ENCODE measurements at places on chromosomes 7 and 10. TPM values are rescaled to one million over a fixed set of nuclear protein-coding genes. Genes with fewer than 3 reads are reported as not detected.

The GNGT1 gene
- not detected for total RNA-seq

The EPO gene
- total RNA-seq: 1.3 TPM

The UBE2H gene
- 84.2 TPM for total RNA-seq

The RASSF4 gene
- total RNA-seq: 8.2 TPM

The MSS51 gene
- 1.6 TPM for total RNA-seq

The OR2A5 gene
- total RNA-seq: 0.28 TPM

The CCSER2 gene
- total RNA-seq: 6.5 TPM

The SSC4D gene
- 1.2 TPM for total RNA-seq

The CALCR gene
- total RNA-seq: 0.19 TPM

The GATA3 gene
- total RNA-seq: 0.09 TPM

The FFAR4 gene
- total RNA-seq: 0.14 TPM

DNA sequence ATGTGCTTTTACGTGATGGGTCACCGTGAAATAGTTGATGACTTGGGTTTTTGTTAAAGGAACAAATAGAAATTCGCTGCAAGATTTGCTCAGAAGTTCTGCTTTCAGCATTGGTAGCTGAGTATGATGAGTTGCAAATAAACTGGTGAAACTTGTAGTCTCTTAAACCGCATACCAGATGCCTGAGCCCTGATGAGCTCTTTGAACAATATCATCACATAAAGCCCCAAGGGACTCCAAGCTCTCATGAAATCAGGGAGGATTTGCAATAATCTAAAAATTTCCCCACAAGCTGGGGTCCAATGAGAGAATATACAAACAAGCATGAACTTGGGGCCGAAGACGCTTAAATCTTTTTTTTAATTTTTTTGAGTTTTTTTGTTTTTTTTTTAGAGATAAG, 312.4 kb downstream of the CALN1 start:
- DNase-seq: no peak

- peak; percentile 71 for DNase-seq
Measured at GRCh38 chr10:3785851-3786271, 852 bp upstream of the KLF6 start.

- DNase-seq: no peak
Measured at GRCh38 chr7:41207141-41207540, 495.7 kb downstream of the INHBA start.

- DNase-seq: no peak
Measured at GRCh38 chr10:88097092-88097516, 233.7 kb downstream of the PTEN start.

- no peak for DNase-seq
Measured at GRCh38 chr10:66752714-66753113, 173.1 kb upstream of the LRRTM3 start.

DNA sequence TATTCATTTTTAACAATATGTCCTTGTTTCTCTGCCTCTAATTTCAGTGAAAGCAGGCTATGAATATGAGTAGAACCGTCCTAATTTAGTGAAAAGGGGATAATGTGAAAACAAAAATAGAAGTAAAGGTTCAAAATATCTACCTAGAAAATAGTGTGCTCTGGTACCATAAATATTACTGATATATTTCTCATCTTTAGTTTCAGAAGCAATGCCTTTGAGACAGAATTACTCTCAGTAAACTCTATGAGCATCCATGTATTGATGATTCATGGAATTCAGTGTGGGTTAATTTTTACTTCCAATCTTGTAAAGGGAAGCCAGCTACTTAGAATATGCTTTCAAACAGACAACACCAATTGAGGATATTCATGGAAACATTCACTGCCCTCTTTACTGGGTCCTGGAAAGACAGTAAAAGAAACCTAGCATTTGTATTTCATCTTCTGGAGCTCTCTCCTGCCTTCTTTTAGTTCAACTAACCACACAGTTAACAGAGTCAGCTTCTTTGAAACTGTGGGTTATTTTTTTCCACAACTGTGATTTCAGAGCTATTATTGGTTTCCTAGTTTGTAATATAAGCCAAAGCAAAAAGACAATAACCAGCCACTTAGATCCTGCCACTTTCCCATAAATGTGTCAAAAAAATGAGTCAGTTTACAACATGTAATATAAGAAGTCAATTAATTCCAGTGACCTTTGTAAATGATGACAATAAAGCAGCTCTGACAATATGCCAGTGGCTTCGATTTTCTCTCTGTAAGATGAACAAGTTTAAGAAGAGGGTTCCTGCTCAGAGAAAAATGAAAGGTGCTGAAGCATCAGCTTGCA, 1.7 kb downstream of the LRRN3 start:
- no peak for DNase-seq

DNA sequence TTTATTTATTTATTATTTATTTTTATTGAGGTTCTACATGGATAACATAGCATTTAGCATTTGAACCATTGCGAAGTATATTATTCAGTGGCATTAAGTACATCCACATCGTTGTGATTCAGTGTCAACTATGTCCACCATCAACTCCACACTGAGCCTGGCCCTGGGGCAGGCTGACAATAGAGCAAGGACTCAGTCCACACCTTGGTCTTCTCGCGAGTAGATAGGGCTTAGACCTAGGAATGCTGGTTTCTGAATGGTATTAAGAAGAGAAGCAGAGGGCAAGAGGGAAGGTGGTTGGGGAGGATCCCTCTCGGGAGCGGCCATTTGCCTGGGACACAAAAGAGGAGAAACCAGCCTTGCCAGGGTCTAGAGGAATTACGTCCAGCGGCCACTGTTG, 599.2 kb upstream of the MGMT start:
- DNase-seq: no peak

GRCh38 chr10:61100887-61101286, 156.9 kb upstream of the RHOBTB1 start:
- DNase-seq: no peak

- DNase-seq: no peak
Measured at GRCh38 chr10:95880704-95881103, 27.1 kb upstream of the CC2D2B start.

GRCh38 chr10:26029858-26030257, 95.8 kb downstream of the MYO3A start:
- DNase-seq: no peak

DNA sequence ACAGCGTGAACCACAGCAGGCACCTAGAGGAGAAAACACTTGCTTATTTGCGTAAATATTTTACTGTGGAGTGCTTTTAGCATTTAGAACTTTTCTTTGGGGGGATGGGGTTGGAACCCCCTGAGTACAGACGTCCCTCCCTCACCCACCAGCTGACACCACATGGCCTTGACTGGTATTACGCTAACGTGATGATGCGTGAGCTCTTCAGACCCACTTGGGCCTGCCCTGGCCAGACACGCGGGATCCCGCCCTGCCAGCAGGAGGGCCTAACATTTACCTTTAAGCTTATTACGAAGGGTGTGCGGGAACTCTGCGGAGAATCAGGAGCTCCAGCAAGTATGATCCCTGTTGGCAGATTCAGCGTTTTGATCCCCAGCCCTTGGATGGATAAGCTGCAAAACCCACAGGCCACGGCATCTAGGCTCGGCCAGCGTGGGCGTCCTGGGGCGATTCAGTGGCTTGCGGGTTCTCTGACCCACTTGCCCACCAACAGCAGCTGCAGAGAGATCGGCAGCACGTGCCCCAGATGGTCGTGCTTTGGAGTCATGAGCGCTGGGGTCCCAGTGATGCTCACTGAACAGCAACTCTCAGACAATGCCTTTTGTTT, 545.5 kb upstream of the FOXK1 start:
- DNase-seq: no peak

DNA sequence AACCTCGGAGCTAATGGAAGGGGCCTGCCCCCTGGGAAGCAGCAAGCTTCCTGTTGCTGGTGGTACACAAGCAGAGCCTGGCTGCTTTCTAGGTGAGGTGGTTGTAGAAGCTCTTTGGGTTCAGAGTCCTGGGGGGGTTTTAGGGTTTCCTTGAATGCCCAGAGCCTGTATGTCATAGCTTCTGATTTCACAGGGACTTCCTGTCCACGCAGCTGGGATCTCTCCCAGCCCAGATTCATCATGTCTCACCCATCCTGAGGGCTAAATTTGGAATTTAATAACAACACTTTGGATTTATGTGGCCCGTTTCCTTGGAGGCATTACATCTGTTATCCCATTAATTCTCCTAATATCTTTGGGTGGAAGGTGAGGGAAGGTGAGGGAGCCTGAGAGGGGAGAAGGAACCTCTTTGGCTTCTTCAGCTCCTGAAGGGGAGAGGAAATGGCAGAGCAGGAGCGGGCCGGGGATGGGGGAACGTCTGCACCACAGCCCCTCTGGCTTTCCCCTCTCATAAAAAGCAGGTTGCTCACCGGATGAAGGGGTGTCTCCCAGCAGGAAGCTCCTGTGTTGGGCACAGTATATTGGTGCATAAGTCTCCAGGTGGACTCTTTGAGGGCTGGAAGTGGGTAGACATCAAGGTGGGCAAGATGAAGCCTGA, 19.7 kb downstream of the RPS24 start:
- DNase-seq: no peak

DNA sequence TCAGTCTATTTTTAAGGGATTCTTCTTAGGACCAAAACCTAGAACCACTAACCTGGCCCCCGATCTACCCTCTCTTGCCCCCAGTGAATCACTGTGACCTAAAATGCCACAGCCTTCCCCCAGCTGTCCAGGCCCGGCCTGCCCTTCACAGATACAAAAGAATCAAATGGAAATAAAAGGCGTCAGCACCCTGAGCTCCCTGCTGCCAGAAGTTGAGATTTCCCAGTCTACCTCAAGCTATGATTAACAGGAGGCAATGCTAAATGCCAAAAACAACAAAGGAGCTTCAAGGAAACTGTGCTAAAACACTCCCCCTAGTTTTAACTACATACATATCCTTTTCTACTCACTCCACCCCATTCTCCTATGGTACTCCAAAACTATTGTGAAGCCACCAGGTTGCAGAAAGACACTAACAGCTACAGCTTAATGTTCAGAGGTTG, 67.8 kb downstream of the GSAP start:
- no peak for DNase-seq

DNA sequence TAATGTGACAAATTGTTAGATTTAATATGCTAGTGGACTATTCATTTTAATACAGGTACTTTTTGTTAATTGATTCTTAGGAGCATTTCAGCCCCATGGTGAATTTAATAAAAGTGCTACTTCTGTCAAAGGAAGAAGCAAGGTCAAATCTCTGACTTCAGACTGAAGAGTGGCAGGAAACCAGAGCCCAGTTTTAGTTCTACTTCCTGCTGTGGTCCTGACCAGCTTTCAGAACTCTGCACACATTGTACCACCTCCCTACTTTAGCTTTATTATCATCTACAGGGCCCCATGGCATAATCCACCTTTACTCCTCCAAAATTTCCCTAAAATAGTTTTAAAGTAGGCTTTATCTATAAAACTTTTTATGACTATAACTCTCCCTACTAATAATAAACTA, 33.7 kb downstream of the CTTNBP2 start:
- DNase-seq: no peak

DNA sequence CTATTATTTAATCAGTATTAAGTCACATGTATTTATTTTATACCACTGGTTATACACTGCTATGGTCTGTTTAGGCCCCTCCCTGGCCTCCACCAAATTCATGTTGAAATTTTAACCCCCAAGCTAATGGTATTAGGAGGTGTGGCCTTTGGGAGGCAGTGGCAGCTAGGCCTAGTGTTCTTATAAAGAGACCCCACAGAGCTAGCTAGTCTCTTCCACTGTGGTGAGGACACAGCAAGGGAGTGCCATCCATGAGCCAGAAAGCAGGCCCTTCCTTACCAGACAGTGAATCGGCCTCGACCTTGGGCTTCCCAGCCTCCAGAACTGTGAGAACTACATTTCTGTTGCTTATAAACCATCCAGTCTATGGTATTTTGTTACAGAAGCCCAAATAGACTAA, 28.7 kb downstream of the RBM48 start:
- DNase-seq: no peak

DNA sequence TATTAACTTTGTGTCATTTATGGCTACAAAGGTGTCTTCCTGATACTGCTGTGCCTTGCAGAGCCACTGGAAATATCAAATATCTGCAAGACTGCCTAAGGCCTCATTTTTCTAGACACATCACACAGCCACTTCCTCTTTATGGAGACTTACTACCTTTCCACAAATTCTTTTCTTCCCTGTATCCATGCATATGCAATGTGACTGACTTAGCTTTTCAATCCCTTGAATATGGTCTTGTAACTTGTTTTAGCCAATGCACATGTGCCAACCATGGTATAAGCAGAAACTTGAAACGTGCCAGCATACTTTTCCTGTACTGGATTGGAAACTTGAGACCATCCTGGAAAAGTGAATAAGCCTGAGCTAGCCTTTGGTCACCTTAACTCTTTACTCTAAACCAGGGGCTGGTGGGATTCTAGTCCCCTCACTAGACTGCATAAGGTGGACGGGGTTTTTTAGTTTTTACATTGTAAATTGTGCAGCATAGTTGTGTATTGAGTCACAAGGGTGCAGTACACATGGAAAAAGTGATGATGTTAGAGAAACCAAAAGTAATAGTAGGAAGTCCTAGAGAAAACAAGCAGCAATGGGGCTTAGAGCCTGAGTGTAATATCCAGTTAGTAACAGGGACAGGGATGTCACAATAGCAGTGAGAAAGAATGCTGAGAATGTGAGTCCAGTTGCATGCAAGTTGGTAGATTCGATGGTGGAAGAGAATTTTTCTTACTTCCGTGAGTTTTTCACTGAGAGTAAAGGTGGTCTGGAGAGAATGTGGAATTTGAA, 879.5 kb downstream of the SORCS1 start:
- DNase-seq: no peak

GRCh38 chr10:5493691-5494090, 5.7 kb downstream of the CALML5 start:
- DNase-seq: no peak

GRCh38 chr7:132977234-132977633, 104.7 kb downstream of the CHCHD3 start:
- no peak for DNase-seq

- peak; percentile 65 for DNase-seq
Measured at GRCh38 chr10:119139464-119140067, 25.9 kb downstream of the SFXN4 start.

DNA sequence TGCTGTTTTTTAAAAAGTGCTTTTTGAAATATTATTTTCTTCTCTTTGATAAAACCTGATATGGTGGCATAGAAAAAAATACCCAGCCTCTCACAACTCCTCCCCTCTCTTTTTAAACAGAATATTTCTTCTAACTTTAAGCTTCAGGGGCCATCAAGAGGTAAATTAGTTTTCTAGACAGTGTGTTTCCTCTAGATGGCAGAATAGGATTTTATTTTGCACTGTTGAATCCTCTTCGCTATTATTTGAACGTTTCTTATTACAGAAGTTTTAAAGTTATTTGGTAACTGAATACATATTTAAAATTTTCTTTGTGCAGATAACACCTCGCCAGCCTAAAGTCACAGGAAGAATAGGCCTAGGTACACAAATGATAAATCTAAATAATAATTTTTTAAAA, 30.3 kb downstream of the ARL5B start:
- no peak for DNase-seq

DNA sequence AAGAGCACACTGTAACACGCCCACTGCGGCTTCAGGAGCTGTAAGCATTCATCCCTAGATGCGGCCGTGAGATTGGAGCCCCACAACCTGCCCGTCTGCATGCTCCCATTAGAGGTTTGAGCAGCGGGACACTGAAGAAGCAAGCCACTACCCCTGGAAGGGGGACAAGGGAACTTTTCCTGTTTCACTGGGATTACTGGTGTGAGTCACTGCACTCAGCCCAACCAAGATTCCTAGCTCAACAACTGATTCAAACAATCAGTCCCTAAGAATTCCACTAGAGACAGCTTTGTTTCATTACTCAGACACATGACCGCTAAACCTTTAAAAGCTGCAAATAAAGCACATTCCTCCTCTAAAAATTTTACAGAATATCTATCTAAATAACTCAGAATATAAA, 69.8 kb downstream of the ORC5 start:
- no peak for DNase-seq

GRCh38 chr7:68800316-68800715, 798.0 kb upstream of the AUTS2 start:
- DNase-seq: no peak

Measured in liver (tissue), 10 donors.